SK-N-SH (cell line): ENCODE measurements at places on chromosomes 2 and 18.

DNA sequence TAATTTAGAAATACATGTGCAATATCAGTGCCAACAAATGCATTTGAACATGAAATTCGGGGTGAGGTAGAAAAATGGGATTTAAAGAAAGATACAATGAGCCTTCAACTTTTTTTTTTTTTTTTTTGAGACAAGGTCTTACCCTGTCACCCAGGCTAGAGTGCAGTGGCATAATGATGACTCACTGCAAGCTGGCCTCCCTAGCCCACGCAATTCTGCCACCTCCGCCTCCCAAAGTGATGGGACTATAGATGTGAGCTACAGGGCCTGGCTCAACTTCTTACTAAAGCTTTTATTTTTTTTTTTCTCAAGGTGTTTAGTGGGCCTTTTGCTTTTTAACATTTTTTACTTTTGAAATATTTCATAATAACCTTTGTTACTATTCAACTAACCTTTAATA is 365.6 kb downstream of the LRRTM4 start:
- DNase-seq = no peak

GRCh38 chr2:96870626-96871255 is 861 bp upstream of the SEMA4C start:
- DNase-seq = no peak

DNA sequence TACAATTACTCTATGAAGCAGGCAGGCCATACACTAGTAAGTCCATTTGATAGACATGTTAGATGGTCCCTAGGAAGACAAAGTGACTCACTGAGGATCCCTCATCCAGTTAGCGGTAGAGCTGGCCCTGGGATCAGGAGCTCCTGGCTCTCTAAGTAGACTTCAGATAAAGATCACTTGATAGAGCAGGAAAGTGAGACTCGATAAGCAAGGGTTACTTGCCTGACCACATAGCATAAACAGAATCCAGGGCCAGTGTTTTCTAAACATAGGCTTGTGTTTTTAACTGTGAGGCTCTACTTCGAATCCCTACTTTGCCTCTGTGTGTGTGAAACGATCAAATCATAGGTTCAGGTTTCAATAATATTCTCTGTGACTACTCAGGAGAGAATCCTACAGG is 355.2 kb upstream of the TRIB2 start:
- DNase-seq = no peak

GRCh38 chr18:902229-902628 is 2.4 kb upstream of the ADCYAP1 start:
- DNase-seq = no peak

GRCh38 chr18:25326361-25326952 is 25.5 kb downstream of the ZNF521 start:
- no peak for DNase-seq
